Motor neuron (in vitro differentiated cells): ENCODE measurements at places on chromosomes 4 and X.

DNA sequence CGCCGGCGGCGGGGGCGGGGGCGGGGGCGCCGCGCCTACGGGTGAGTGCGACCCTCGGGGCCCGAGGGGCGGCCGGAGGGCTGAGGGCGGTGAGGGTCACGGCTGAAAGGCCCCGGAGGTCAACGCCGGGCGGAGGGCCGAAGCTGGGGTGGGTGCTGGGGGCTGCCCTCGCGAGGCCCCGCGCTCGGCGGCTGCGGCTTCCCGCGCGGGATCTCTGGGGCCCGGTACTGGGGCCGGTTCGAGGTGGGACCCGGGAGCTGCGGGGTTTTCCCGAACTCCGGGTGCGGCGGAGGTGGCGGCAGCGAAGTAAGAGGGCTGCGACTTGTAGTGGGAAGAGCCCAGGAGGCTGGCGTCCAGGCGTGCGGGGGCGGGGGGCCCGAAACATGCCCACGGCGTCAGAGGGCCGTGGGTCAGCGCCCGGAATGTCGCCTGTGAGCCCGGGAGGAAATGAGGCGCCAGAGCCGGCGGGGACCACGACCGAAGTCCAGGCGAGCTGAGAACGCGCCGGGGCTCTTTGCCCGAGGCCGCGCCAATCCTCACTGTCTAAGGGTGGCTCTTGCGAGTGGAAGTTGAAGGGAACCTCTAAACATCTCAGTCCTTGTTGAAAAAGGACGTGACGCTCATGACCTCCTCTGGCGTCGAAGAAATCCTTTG is 407 bp downstream of the IL13RA1 start:
- peak; percentile 31 for ATAC-seq

DNA sequence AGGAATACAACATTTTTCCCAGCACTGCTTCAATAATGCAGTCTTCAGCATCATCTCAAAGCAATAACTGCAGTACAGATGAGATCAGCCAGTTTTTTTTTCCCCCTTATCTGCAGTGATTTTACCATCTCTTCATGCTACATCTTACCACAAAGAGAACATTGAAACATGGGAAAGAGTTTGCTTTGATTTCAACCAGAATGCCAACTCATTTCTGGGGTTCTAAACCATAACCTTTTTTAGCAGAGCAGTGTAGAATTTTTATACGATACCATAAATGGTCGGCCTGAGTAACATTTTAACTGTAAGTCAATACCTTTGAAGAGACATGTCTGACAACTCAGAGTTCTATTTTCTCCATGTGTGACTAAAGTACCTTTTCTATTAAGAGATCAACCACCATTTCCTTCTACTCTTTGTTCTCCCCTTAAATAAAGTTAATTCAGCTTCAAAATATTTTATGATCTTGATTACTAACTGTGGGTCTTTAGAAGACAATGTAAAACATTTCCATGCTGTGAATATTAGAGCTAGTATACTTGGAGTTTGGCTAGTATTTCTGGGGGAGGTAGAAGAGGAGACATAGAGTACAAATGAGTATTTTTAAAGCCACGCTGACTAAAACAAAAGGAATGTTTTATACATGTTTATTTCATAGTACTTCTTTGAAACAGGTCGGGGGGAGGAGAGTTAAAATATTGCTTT is 69.1 kb downstream of the TET2 start:
- no peak for ATAC-seq

GRCh38 chrX:57822398-57822797 is 87.9 kb downstream of the ZXDA start:
- ATAC-seq, result no peak

- ATAC-seq, result no peak
These were observed 141.3 kb upstream of the FTHL17 start for GRCh38 chrX:31212856-31213748.

GRCh38 chr4:7687796-7688195 is 251.9 kb downstream of the AFAP1 start:
- no peak for ATAC-seq

DNA sequence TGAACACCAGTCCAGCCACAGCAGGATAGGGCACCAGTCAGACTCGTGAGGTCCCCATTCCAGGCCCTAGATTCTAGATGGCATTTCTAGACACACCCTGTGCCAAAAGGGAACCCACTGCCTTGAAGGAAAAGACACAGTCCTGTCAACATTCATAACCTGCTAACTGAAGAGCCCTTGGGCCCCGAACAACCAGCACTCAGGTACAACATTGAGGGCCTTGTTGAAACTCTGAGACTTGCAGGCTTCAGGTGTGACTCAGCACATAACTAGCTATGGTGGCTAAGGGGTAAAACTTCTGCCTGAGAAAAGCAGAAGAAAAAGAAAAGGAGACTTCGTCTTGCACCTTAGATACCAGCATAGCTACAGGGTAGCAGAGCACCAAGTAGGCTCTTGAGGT is 252.9 kb upstream of the GRID2 start:
- ATAC-seq, result no peak

- no peak for ATAC-seq
These were observed 152.2 kb downstream of the SPATA18 start for GRCh38 chr4:52203351-52203750.

GRCh38 chr4:159010563-159011260 is 92.2 kb upstream of the RAPGEF2 start:
- ATAC-seq, result no peak

DNA sequence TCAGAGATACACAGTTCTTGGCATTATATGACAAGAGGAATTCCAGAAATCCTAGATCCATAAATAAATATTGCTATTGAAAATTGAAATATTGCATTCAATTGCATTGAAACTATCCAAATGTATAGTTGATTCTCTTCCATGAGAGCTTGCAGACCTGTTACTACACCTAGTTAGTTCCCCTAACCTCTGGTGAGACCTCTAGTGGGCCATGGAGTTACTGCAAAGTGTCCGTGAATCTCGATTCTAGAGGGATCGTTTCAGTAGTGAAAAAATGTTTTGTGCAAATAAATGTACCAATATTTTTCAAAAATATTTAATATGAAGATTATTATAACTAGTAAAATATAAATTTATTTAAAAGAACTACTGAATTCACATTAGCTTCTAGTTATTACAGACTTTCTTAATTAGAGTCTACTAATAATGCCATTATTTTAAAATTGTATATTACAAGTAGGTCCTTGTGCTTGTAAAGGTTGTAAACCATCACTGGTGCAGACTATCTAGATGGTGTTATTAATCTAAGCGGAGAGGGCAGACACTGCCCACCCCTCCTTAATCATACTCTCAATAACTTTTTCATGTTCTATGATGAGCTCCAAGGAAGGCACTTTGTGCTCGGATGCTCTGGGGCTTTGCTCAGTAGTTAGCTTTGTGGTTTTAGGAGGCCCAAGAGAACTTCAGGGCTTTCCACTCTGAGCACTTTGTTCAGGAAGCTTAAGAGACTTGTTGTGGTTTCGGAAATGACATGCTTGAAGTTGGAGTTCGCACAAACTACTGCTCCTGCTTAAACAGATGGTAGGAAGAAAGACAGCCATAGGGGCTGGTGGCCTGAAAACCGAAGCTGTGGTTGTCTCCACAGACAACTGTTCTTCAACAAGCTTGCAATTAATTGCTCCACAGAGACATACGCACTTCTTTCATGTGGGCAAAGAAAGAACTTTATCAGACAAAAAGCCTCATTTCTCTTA is 42.8 kb downstream of the IL21 start:
- no peak for ATAC-seq

DNA sequence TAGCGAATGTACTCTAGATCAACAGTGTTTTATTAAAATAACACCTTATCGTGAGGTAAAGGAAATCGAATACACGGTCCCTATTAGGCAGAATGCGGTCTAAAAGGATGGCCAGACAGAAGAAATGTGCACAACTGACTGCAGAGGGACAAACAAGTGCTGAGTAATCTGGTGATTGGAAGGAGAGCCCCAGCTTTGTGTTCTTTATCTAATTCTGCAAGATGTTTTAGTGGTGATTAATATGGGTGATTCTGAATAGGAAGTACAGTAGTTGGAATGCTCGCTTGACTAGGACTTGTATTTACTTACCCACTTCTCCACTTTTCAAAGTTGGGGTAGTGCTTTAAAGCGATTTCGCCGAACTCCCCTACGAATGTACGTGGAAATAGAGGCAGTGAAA is 1.2 kb downstream of the WDR44 start:
- ATAC-seq, result no peak

- peak; percentile 99 for ATAC-seq
These were observed 9.0 kb upstream of the NSG1 start for GRCh38 chr4:4377732-4378460.

- ATAC-seq, result no peak
These were observed 795.8 kb upstream of the IGFBP7 start for GRCh38 chr4:57905965-57906364.

- ATAC-seq, result no peak
These were observed 188.6 kb upstream of the CPXCR1 start for GRCh38 chrX:88558421-88558820.

- peak; percentile 91 for ATAC-seq
These were observed at the start of gene CCDC149 for GRCh38 chr4:24912252-24913118. CCDC149 (minus strand) TSS chr4:24913042; CDS start chr4:24912864, 178 bp downstream.

- no peak for ATAC-seq
These were observed 59.8 kb upstream of the PPP1R2C start for GRCh38 chrX:42837747-42838146.

- ATAC-seq, result no peak
These were observed 1.5 kb upstream of the SLC16A2 start for GRCh38 chrX:74419864-74420195.

GRCh38 chr4:8052160-8052691 is 106.4 kb downstream of the ABLIM2 start:
- no peak for ATAC-seq

GRCh38 chrX:100447655-100448397 is 37.8 kb upstream of the PCDH19 start:
- no peak for ATAC-seq

GRCh38 chr4:128385683-128386304 is 98.2 kb upstream of the PGRMC2 start:
- ATAC-seq, result peak; percentile 71

DNA sequence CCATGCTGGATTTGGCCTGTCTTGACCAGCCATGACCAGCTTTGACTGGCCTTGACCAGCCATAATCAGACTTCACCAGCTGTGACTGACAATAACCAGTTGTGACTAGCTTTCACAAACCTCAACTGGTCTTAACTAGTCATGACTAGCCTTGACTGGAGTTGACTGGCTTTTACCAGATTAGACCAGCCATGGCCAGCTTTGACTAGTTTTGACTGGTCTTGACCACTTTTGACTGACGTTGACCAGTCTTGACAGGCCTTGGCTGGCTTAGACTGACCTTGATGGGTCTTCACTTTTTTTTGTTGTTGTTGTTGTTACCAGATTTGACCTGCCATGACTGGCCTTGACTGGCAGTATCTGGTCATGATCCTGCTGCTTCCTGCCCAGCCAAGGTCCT is 67.4 kb downstream of the RLIM start:
- ATAC-seq, result no peak

DNA sequence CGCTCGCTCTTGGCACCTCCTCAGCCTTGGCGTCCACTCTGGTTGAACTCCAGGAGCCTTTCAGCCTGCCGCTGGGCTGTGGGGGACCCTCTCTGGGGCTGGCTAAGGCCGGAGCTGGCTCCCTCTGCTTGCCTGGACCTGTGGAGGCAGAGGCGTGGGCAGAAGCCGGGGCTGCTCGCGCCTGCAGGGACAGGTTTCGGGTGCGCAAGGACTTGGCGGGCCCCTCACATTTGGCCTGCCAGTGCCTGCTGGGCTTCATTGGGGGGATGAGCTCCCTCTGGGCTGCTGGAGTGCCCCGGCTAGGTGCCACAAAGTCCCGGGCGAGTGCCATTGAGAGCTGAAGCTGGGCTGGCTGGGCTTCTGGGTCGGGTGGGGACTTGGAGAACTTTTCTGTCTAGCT is 371.7 kb downstream of the FAM133A start:
- ATAC-seq, result no peak

DNA sequence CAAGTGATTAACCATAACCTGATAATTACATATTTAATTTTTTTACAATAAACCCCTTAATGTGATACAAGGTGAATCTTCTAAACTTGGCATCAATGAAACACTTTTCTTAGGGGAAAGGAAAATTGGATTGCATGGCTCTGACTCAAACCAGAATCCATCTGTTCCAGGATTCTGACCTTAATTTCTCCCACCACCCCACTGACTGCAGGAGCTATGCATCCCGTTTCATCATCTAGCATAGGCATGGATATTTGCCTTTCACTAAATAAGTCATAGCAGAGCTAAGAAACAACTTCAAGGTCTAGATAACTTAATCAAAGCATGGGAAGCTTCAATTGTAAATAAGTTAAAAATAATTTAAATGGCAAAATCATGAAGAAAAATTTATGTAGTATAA is 156.3 kb downstream of the BTC start:
- no peak for ATAC-seq

- ATAC-seq, result no peak
These were observed 164.7 kb downstream of the GBA3 start for GRCh38 chr4:22857411-22857810.

GRCh38 chr4:137299281-137299680 is 233.0 kb downstream of the PCDH18 start:
- ATAC-seq, result no peak

GRCh38 chr4:165070560-165070959 is 16.9 kb downstream of the TRIM75 start:
- ATAC-seq, result no peak

DNA sequence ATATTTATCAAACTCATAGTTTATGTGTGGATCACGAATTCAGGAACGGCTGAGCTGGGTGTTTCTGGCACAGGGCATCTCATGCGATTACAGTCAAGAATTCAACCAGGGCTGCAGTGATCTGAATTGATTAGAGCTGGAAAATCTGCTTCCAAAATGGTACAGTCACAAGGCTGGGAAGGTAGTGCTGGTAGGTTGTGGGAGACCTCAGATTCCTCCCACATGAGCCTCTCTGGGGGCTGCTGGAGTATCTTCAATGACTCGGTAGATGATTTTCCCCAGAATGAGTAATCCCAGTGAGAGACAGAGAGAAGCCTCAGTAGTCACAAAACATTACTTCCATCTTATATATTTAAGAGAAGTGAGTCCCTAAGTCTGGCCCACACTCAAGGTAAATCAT is 36.2 kb upstream of the PRDX4 start:
- ATAC-seq, result no peak

DNA sequence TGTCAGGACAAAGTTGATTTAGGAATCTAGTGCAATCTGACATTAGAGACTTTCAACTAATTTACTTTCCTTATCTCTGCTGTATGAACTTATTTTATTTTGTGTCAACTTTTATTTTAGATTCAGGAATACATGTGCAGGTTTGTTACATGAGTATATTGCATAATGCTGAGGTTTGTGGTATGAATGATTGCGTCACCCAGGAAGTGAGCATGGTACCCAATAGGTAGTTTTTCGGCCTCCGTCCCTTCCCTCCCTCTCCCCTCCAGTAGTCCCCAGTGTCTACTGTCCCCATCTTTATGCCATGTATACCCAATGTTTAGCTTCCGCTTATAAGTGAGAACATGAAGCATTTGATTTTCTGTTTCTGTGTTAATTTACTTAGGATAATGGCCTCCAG is 68.7 kb upstream of the TEX13D start:
- no peak for ATAC-seq

- ATAC-seq, result no peak
These were observed 14.2 kb downstream of the CHST7 start for GRCh38 chrX:46587753-46588171.

DNA sequence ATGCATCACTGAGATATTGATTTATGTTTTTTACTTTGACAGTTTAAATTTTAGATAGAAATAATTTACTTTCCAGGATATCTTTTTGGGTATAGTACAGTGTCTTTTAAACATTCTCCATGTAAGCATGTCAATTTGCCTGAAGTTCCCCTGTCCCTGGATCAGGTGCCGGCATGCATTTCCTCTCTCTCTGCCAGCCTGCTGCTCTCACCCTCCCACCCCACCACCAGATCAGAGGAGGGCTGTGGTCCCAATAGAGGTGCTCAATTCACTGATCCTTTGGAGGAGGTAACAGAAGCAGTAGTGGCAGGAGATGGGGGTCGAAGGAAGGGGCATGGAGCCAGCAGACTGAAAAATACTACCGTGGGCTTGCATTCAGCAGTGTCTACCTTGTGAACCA is 28.3 kb upstream of the DSPP start:
- no peak for ATAC-seq
